Activated naive CD4-positive, alpha-beta T cell treated with anti-CD3 and anti-CD28 coated beads for 36 hours (primary cell): ENCODE measurements at places on chromosomes 12 and 14.
A peak's percentile ranks its signal among the peaks of the same experiment; 100 is the strongest.

DNA sequence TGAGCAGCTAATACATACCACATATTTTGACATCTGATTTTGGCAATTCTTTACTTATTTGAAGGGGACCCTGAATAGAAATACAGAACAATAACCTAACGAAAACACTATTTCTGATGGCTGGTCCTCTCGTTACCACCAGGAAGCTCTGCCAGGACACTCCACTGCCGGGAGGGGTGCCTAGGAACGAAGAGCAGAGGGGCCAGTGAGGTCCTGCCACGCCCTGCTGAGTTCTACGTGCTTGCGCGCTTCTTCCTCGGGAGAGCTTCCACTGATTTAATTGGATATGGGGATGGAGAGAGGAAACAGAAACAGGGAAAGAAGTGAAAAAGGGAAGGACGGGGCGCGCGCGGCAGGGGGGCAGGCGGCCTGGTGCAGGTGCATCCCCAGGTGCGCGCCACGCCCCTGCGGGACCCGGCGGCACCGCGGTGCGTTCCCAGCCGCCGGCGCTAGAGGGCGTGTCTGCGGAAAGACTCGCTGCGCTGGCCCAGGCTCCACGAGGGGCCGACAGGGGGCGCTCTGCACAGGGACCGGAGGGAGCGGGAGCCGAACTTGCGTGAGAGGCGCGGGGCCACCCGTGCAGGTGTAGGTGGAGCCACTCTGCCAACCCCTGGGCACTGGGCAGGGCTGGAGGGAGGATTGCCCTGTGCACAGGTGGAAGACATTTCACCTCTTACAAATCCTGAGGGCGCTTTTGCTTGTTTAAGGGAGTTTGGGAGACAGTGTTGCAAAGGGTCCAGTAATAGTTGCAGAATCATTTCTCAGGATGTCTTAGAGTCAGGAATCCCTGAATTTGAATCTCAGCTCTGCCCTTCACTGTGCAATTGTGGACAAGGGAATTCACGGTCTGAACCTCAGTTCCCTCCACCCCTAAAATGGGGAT is 986.3 kb upstream of the TMEM132C start:
- DNase-seq, result peak; percentile 77

DNA sequence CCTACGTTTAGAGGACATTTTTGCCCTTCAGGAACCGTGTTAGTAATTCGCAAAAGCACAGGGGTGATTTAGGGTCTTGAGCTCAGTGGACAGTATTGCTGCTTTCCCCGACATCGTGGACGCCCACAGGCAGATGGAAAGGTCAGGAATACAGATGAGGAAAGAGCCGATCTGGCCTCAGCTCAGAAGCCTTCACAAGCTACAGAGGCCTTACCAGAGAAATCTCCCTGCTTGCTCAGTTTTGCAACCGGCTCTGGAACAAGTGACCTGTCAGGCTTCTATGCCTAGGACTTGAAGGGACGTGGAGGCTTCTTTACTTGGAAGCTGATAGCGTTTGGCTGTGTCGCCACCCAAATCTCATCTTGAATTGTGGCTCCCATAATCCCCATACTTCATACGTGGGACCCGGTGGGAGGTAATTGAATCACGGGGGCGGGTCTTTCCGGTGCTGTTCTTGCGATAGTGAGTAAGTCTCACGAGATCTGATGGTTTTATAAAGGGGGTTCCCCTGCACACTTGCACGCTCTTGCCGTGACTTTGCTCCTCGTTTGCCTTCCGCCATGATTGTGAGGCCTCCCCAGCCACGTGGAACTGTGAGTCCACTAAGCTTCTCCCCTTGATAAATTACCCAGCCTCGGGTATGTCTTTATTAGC is 332.5 kb downstream of the MED13L start:
- DNase-seq, result no peak

DNA sequence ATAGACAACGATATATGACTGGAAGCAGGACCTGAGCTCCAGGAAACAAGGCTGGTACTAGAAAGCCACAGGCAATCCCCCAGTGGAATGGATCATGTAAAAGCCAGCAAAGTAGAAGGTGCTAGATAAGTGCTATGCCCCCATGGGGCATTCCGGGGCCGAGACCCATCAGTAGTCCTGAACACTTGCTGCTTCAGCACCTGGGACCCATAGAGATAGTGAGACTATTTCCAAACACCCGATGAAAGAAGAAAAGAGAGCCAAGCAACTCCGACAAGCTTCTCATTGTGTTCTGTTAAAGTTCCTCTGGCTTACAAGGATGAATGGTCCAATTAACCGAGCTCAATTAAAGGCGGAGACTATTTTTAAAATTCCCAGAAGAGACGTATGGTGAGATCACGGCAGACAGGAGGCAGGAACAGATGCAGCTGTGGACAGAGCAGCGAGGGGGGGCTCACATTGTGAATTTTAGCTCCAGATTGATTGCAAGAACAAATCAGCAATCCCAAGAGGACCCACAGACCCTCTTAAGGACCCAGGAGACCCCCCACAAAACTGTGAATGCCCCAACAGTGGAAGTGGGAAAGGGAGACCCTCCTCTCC is 142.5 kb upstream of the OVCH1 start:
- no peak for DNase-seq

DNA sequence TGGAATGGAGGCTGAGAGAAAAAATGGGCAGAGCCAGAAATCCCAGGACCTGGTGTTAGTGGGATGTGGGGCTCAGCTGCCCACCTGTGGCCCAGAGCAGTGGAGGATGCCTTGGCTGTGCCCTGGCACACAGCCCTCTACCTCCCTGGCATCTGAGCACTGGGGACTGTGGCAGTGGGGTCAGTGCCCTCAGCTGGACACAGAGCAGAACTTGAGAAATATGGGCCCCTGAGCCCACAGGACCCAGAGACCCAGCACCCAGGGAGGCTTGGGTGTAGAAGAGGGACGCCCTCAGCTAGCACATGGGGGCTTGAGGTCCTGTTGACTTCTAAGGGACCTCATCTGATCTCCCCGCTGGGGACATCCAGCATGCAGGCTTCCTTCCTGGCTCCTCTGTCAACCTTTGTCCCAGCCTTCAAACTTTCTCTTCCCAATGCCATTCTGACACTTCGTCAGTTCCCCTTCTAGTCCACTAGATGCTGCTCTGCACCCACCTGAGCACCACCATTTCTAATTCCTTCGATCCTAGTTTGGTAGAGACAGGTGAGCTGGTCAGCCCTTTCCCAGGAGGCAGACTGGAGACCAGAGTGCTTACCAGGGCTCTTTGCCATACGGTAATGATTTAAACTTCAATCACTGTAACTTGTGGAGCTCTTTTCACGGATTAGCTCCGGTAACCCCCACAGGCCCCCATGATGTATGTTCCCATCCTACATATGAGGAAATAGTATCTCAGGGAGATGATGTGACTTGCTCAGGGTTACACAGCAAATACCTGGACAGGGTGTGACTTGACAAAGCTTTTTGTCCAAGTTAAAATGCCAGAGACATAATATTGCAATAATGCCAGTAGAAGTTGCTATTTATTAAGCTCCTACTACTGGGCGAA is 143.7 kb downstream of the ASCL4 start:
- peak; percentile 18 for DNase-seq

DNA sequence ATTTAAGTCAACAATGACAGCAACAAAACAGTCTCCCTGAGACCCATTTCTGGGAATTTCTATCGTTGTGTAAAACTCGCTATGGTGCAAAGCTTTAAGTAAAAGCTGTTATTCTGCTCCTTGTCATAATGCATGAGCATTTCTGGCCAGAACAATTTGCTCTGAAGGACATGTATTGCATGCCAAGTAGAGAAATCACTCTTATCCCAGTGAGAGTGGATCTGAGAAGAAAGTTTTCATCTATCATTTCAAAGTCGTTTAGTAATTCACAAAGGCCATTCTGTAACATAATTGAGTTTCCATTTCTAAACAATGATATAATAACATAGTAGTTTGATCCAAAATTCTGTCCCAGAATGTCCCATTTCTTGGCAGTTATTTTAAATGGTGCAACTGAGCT is 86.6 kb downstream of the TBC1D30 start:
- DNase-seq, result no peak

DNA sequence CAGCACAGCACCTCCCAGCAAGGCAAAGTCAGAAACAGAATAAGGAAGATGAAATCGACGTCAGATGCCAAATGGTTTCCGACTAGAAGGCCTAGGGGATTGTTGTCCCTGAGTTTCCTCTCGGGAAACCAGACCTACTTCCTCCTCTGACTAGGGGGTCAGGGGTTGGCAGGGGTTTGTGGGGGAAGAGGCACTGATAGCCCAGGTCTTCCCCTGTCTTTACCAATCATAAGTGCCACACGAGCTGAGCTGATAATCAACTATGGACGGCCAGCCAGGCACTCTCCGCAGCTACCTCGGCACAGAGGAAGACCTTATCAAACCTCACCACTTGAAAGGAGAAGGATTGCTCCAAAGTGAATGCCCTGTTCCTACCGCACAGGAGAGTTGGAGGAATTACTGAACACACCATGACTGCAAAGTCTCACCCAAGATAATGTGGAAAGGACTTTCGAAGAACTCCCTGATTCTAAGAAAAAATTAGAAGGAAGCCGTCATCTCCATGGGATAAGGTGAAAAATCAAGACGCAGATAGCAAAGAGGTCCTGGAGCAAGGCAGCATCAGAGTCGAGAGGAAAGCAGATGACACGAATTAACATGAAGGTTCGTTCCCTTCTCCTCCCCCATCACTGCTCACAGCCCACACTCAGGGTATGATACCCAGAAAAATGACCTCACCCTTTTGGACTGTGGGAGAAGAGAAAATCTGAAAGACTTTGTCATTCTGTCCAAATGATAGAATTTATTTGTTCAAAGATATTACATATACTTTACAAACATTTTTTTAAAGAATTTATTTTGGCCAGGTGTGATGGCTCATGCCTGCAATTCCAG is 77.7 kb upstream of the MED13L start:
- no peak for DNase-seq

- DNase-seq, result no peak
These were observed 201.0 kb downstream of the TMX1 start for GRCh38 chr14:51441001-51441400.

DNA sequence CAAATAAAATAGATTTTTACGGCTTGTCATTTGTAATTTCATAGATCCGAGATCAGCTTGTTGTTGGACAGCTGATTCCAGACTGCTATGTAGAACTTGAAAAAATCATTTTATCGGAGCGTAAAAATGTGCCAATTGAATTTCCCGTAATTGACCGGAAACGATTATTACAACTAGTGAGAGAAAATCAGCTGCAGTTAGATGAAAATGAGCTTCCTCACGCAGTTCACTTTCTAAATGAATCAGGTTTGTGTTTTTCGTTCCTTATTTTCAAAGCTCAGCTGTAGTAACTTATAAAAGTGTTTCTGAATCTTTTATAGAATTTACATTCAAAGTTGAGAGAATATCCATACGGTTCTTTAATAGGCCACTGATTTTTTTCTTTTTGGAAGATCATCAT is 89.1 kb downstream of the LRRK2 start:
- no peak for DNase-seq

GRCh38 chr12:93803424-93803807 is 126.2 kb downstream of the CRADD start:
- DNase-seq, result no peak

GRCh38 chr14:68140806-68141205 is 321.2 kb downstream of the RAD51B start:
- no peak for DNase-seq

- no peak for DNase-seq
These were observed 70.2 kb upstream of the TBX5 start for GRCh38 chr12:114476159-114476558.

- no peak for DNase-seq
These were observed 34.4 kb downstream of the ITPR2 start for GRCh38 chr12:26798640-26799039.

DNA sequence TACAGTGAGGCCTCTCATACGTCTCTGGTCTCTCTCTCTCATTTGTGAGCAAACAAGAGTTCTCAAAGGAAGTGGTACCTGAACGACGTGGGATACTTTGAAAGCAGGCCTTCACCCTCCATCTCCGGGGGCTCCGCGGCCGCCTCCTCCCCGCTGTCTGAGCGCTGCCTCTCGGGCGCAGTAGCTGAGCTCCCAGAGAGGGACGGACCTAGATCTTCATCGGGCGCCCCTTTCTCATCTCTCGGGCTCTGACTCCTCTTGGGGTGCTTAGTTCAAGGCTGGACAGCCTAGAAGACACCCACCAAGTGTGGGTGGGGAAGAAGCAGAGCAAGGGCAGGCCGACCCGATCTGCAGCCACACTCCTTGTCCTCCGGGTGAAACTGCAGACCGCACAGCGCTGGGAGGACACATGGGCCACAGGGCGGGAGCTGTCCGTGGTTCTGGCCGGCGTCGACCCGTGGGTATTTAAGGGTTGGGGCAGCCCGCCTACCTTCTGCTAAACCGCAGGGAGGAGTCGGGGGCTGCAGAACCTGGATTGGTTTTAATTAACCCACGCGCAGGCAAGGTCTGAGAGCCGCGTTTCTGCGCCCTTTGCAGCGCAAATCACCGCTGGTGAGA is 92.7 kb downstream of the PAH start:
- peak; percentile 31 for DNase-seq

DNA sequence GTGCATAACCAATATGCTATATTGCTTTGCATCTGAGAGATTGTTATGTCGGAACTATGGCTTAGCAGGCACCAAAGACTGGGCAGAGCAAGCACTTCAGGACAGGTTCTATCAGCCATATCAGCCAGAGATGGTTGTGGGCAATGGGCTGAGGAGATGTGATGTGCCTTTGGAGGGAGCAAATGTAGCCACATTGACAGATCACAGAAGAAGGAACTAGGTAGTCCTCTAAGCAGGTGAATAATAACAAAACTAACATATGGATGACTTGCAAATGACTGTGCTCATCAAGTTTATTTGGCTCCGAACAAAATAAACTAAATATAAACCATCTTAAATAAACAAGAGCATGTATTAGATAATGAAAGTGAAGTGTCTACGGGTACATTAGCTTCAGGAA is 291.7 kb downstream of the RMST start:
- no peak for DNase-seq

DNA sequence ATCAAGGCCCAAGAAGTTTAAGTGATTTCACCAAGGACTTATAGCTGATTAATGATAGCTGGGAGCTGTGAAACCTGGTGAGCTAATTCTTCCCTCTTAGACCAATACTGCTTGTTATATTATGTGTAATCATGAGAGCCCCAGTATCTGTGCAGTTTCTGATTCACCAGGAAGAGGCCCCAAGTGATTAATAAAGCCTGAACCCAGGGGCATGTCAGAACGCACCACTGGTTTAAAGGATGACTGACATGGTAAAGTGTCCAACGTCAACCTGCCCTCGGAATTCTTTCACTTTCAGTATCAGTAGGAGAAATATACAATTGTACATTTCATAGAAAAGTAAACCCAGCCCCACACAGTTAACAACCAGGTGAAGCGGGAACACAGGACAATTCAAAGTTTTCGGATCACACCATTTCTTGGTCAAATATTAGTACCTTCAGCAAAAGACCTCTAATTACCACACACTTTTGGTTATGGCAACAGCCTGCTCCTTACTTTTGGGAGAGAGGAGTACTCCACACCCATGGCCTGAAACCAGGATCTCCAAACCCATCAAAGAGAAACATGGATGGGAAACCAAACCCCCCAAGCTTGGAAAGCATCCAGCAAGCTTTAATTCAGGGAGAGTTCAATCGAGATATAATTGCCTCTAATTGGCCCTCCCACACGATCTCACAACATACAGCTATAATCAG is 28.5 kb downstream of the TMCC3 start:
- DNase-seq, result peak; percentile 66
